ENCODE measurements at places on chromosomes 16 and 17.
A peak's percentile ranks its signal among the peaks of the same experiment; 100 is the strongest.

GRCh38 chr16:89704281-89704680 is 2.8 kb upstream of the SPATA2L start:
- no peak for DNase-seq

DNA sequence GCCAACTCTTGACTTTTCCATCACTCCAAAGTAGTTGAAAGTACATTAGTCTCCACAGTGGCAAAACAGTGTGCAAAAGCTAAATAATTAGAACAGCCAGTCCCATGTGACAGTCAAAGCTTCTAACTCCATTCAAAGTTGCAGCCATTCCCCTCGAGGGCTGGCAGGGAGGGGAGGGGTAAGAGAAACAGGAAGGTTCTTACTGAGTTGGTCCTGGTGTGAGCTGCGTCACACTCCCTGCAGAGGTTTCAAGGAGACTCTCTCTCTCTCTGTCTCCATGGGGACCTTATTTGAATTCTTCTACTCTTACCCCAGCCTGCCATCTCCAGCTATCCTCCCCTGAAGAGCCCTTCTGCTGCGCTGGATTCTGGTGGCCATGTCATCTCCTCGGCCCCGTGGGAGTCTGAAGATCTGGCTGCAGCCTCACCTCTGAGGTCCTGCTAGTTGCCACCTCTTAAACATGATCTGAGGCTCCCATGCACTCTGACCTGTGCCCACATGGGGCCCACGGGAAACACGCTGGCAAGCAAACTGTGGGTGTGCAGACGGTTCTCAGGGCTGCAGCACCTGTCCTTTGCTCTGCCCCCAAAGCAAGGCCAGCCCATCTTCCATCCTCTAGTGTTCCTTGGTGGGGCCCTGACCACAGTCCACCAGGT is 23.3 kb upstream of the STH start:
- DNase-seq = no peak

DNA sequence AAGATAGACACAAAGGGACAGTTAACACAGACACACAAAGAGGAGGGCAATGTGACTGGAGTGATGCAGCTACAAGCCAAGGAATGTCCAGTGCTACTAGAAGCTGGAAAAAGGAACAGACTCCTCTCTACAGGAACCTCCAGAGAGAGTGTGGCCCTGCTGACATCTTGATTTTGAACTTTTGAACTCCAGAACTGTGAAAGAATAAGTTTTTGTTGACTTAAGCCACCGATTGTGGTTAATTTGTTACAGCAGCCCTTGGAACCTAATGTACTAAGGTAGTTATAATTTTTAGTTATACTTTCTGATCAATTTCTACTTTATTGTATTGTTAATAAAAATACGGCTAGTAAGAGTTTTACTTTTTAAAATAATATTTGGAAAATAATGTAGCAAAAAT is 129.1 kb downstream of the MYO1D start:
- DNase-seq = no peak

DNA sequence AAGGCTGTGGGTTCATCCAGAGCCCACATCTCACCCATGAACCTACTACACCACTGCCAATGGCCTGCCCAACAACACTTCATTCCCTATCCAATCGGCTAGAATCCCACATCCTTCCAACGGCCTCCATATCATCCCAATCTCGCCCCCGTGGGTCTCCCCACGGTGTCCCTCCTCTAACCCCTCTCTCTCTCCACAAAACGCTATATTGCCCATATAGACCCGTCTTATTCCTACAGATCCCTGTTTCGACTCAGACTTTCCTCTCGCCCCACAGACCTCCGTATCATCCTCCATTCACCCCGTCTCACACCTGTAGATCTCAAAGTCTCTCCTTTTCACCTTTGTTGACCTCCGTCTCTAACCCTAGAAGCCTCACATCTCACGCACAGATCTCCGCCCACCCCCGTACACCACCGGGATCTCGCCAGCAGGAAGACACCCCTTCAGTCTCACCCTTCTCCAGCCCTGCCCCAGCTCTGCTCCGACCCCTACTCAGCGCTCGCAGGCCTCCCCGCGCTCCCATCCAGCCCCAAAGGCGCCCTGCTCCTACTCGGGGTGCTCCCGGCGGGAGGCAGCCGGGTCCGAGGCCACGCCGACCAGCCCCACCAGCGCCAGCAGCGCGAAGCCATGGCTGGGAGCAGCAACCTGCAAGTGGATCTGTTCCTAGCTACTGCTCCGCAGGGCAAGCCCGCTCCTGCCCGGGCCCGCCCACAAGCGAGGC is at the start of gene FDXR:
TSS of gene FDXR (minus strand) at position 682 of the 724 bp plus-strand sequence. CDS start at position 632, 50 bp downstream.
- no peak for DNase-seq

DNA sequence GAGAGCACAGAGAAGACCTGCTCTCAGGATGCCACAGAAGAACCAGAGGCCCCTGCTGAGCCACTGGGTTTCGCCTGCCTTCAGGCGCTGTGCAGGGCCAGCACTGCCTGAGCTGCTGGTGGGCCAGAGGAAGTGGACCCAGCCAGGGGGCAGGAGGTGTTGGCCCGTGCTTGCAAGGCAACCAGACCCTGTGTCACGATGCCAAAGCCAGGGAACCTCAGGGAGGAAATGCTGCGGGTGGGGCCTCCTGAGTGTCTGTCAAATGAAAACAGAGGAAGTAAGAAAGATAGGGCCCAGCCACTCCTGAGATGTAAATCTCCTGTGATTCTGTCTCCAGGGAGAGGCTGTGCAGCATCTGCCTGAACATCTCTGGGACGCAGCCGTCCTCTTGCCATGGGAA is 58.1 kb upstream of the ADORA2B start:
- DNase-seq = no peak

- no peak for DNase-seq
Measured at GRCh38 chr17:7580604-7581575, 1.5 kb downstream of the CD68 start.

DNA sequence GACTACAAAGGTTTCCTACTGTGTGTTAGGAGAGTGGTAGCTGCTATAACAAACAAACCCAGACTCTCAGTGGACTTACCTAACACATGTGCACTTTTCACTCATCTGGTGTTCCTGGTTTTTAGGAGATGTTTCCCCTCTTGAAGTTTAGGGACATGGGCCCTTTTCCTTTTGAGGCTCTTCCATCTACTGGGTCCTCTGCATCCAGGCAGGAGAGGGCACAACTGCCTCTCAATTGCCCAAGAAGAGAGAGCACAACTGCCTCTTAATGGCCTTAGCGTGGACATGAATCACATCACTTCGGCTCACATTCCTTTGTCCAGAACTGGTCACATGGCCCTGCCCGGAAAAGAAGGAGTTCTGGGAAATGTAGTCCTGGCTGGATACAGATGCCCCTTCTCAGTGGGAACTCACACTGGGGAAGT is 9.8 kb upstream of the TNRC6C start:
- DNase-seq = no peak

DNA sequence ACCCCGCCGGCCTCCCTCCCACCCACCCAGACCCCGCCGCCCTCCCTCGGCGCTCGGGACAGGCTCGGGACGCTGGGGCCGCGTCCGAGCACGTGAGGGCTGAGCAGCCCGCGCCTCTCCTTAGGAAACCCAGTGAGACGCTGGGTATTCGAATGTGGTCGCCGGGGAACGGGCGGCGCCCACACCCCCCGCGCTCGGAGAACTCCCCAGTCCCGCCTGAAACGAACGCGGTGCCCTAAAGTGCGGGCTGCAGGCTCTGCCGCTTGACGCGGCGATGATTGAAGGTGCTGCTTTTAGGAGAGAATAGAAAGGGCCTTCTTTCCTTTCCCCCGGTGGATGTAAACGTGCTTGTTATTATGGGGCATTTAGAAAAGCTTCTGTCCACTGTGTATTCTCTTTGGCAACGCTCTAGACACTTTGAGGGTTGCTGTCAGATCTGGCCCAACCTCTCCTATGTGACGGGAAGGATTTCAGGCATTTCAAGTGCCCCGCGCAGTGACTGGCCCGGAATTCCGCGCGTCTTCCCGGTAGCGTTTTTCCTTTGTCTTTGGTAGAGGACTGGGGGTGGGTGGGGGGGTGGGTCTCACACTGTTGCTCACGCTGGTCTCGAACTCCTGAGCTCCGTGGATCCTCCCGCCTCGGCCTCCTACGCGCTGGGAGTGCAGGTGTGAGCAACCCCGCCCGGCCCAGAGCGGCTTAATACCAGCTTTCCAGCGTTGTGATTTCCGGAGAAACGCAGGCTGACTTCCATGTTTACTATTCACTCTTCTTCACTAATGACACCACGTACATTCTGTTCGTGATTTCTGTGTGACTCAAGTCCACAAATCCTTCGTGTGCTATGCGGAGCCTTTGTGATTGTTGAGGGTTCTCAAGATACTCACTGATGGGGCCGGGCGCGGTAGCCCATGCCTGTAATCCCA is 21.8 kb upstream of the FOXK2 start:
- peak; percentile 70 for DNase-seq

DNA sequence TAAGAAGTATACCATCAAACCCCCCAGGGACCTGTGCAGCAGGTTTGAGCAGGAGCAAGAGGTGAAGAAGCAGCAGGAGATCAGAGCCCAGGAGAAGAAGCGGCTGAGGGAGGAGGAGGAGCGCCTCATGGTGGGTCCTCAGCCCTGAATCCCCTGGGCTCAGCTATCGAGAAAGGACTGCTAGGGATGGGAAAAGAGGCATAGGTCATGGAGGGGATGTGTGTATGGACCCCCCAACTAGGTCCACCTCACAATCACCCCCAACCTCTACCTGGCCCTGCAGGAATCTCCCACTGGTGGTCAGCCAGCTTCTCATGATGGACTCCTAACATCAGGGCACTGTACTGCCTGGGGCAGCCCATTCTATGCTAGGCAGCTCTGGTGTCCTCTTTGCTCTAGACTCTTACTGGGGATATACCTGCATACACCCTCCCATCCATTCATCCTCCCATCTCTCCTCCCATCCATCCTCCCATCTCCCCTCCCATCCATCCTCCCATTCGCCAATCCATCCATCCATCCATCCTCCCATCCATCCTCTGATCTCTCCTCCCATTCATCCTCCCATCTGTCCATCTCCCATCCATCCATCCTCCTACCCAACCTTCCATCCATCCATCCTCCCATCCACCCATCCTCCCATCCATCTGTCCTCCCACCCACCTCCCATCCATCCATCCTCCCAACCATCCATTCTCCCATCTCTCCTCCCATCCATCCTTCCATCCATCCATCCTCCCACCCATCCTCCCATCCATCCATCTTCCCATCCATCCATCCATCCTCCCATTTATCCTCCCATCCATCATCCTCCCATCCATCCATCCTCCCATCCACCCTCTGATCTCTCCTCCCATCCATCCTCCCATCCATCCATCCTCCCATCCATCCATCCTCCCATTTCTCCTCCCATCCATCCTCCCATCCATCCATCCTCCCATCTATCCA is 10.6 kb downstream of the DRC7 start:
- DNase-seq = no peak

GRCh38 chr17:78679495-78680395 is 102.3 kb downstream of the CYTH1 start:
- DNase-seq = no peak

- DNase-seq = no peak
Measured at GRCh38 chr16:64375391-64375980, 746.4 kb downstream of the CDH11 start.

GRCh38 chr17:44049294-44050060 is 17.0 kb downstream of the LSM12 start:
- no peak for DNase-seq

DNA sequence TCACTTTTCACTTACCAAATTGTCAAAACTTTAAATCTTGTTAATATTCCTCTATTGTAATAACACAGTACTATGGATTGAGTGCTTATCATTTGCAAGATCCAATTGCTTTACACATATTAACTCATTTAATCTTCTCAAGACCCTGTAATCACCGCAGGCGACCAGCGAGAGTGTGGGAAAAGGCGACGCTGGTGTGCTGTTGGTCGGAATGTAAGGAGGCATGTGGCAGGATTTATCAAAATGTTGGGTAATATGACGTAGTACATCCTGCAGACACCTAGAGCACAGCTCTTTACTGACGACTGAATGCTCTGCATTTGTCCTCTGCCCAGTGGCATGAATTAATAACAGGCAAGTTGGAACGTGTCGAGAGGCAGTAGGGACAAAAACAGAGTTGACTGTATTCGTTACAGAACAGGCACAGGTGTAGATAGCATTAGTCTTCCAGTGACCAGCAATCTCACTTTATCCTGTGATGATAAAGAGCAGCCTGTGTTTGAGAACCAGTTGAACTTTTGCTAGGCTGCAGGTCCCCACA is 80.3 kb downstream of the TNRC6C start:
- DNase-seq = no peak

GRCh38 chr16:71246309-71246708 is 15.8 kb upstream of the HYDIN start:
- no peak for DNase-seq

- peak; percentile 45 for DNase-seq
Measured at GRCh38 chr17:49583889-49584288, 8.2 kb downstream of the NXPH3 start.

DNA sequence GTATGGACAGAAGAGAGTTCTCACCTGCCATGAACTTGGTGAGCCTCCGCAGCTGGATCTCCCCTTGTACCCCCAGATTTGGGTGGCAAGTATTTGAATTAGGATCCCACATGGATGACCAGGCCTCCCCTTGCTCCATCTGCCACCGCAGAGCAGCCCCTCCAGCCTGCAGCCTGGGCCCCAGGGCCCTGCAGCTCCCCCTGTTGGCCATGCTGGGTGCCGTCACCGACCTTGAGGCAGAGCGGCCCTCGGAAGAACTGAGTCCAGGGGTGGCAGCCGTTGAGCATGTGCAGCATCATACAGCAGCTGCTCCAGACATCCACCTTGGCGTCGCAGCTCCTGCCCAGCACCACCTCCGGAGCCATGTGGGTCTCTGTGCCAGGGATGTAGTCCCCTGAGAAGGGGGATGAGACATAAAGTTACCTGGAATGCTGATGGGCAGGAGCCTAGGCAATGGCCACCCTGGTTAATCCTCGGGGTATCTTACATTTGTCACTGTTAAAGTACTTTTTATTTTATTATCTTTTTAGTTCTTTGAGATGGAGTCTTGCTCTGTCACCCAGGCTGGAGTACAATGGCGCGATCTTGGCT is 9.0 kb upstream of the SPATA32 start:
- no peak for DNase-seq

- DNase-seq = no peak
Measured at GRCh38 chr17:77441130-77441920, 300.6 kb downstream of the SEC14L1 start.

- DNase-seq = no peak
Measured at GRCh38 chr17:58630883-58631522, 60.8 kb downstream of the TEX14 start.

GRCh38 chr17:35808240-35808961 is 883 bp upstream of the TAF15 start:
- no peak for DNase-seq

DNA sequence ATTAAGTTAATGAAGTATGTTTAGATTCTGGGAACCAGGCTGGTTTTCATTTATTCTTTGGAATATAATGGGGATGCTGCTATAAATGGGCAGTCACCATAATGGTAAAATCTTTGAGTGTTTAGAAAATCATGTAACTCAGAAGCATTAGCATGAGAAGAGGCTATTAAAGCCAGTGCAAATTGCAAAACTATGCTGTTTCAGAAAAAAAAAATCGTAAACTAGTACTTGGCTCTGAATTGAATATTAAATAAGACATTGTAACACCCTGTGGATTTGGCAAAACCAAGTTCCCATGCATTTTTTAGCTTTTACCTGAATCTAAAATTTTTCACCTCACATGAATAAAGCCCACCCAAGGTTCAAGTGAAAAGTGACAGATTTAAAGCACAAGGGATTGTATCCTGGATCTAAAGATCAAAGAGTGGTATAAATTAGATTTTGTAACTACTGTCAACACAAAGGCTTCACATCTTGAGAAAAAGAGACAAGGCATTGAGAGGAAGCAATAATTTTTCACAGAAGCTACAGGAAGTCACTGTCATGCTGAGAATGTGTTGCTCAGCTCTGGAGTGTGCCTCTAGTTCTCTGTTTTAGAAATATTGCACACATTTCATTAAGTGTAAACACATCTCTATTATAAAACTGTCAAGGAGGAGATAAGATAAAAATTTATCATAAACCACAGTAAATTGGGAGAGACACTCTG is 142.2 kb downstream of the ABCA8 start:
- no peak for DNase-seq

Data from C1 segment of cervical spinal cord (tissue), 14 donors.